ENCODE measurements at places on chromosomes 7 and 10.

- no peak for DNase-seq
Observed at GRCh38 chr10:91683975-91684374, 51.1 kb upstream of the PPP1R3C start.

DNA sequence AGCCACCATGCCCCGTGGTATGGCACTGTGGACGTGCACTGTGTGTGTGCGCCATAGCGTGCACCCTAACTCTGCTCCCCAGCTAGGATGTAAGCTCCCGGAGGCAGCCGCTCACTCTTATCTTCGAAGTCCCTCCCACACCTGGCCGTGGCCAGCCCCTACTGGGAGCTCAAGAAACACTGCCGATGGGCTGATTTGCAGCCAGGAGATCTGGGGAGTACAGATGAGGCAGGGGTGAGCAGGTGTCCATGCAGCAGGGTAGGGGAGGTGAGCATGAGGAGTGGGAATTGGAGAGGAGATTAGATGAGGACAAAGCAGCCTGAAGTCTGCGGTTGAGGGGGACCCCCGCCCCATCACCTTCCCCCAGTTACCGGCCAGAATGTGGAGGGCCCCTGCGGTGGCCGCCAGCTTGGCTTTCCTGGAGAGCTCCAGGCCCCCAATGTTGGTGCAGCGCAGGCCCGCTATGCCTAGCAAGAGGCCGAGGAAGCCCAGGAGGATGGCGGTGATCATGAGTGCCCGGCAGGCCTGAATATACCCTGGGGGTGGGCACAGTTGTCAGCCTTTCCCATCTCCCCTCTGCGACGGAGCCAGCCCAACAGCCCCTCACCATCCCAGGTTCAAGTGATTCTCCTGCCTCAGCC, 3.6 kb downstream of the CLDN15 start:
- DNase-seq, result no peak

GRCh38 chr10:109592391-109592790, 330.9 kb downstream of the XPNPEP1 start:
- no peak for DNase-seq

DNA sequence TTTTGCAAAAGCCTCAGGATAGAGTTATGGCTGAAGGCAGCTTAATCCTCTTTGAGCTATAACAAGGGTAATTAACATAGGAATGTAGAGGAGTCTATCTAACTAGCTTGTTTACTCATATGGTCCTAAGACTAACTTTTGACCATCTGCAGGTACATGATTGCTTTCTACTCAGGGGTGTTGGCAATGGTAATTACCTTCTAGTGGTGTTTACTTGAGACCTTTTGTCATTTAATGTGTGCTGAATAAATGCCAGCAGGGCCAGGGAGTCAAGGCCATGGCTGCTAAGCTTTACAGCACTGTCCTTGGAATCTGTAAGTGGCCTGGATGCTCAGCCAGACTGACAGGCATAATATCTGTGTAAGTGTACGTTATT, 1325.0 kb downstream of the XPNPEP1 start:
- DNase-seq, result no peak

DNA sequence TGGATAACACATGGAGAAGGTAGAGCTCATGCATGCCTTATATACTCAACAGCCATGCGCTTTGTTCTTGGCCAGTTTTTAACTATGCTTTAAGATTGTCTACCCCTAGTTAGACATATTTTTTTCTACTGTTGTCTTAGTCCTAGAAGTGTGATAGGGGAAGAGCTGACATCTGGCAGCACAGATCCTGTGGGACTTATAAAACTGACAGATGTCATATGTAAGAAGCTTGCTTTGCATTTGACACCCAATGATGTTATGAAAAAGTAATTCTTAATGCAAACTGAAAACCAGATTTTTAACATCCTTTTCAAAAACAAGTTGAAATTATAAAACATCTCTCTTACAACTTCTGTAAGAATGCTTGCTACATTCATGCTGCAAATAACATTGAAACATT, 715.9 kb upstream of the LRRN3 start:
- DNase-seq, result no peak

DNA sequence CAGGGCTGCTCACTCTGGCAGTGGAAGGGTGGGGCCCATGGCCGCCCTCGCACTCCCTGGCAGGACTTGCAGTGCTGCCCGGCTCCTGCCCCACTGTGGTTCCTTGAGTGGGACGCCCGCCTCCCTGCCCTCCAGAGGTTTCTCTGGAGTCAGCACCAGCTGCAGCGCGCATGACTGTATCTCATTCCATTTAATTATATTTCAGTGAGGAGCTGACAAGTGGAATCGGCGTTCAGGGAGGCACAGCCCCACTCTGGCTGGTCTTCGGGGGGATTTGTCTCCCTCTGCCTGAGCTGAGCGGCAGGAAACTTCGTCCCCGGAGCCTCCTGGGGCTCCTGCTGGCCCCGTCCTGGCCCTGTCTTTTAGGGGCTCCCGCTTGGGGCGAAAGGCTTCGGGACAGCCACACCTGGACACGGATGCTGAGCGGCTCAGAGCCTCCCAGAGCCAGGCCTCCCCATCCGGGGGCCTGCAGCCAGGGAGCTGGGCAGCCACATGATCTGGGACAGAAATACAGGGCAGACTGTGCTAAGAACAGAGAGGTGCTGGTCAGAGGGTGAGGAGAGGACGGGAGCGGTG, 75.3 kb upstream of the NKX6-2 start:
- DNase-seq, result no peak

- no peak for DNase-seq
Observed at GRCh38 chr10:109317746-109318366, 605.5 kb downstream of the XPNPEP1 start.

DNA sequence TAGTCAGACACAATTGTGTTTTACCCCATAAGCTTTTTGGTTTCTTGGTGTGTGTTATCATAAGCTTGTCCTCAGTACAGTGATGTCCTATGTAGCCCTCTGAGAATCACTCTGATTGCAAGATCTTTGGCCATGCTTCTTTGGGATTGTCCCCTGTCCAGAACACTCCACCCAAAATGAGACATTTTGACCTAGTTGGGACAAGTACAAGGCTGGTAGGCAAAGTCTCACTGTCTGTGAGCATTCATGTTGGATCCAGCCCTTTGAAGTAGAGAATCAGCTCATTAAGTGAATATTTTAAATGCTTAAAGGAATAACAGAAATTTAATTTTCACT, 28.9 kb upstream of the PCGF5 start:
- DNase-seq, result no peak

DNA sequence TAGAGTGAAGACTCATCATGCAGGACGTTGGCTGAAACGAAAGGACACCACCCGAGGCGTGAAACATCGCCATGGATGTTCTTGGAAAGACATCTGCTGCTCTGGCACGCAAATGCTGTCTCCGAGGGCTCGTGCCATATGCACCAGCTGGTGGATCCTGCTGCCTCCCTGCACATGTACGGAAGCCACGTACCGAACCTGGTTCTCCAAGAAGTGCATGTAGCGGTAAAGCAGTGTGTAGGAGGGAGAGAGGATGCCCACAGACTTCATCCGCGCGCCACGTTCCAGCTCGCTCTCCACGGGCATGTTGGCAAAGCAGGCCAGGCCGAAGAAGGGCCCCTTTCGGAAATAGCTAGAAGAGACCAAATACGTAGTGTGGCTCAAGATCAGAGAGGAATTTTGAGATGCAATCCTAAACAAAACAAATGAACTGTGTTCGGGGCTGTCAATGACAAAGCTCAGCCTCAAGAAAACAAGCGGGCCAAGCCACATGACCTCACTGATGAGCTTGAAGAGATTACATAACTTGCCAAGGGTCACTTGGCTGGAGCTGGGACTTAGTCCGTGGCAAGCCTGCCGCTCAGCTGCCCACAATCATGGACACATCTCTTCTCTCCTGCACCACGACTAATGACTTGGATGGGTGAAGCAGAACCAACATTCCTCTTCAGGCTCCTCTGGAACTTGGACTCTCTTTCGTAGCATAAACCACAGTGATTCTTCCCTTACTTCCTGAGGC, 16.5 kb downstream of the DENND11 start:
- no peak for DNase-seq

- no peak for DNase-seq
Observed at GRCh38 chr7:37495574-37496184, 47.0 kb upstream of the ELMO1 start.

DNA sequence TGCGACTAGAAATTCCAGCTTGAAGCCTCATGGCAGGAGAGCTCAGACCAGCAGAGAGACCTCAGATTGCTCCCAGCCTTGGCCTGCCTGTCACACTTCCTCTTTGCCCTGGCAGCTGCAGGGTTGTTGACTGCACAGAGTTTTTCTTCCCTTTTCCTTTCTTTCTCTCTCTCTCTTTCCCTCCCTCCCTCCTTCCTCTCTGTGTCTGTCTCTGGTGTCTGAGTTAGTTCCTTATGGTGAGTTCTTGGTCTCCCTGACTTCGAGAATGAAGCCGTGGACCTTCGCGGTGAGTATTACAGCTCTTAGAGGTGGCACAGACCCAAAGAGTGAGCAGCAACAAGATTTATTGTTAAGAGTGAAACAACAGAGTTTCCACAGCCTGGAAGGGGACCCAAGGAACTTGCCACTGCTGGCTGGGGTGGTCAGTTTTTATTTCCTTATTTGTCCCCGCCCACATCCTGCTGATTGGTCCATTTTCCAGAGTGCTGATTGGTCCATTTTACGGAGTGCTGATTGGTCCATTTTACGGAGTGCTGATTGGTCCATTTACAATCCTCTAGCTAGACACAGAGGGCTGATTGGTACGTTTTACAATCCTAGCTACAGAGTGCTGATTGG, 266.3 kb downstream of the RPS24 start:
- DNase-seq, result no peak

- DNase-seq, result no peak
Observed at GRCh38 chr7:50446542-50446960, 3.6 kb downstream of the FIGNL1 start.

- no peak for DNase-seq
Observed at GRCh38 chr10:49571388-49571787, 32.5 kb upstream of the ERCC6 start.

GRCh38 chr10:110446954-110447608, 50.6 kb upstream of the DUSP5 start:
- no peak for DNase-seq

GRCh38 chr10:48790457-48791044, 105.9 kb downstream of the WDFY4 start:
- DNase-seq, result no peak

- DNase-seq, result no peak
Observed at GRCh38 chr7:97671571-97671970, 60.3 kb upstream of the TAC1 start.

- no peak for DNase-seq
Observed at GRCh38 chr10:188546-188945, 53.3 kb downstream of the ZMYND11 start.

DNA sequence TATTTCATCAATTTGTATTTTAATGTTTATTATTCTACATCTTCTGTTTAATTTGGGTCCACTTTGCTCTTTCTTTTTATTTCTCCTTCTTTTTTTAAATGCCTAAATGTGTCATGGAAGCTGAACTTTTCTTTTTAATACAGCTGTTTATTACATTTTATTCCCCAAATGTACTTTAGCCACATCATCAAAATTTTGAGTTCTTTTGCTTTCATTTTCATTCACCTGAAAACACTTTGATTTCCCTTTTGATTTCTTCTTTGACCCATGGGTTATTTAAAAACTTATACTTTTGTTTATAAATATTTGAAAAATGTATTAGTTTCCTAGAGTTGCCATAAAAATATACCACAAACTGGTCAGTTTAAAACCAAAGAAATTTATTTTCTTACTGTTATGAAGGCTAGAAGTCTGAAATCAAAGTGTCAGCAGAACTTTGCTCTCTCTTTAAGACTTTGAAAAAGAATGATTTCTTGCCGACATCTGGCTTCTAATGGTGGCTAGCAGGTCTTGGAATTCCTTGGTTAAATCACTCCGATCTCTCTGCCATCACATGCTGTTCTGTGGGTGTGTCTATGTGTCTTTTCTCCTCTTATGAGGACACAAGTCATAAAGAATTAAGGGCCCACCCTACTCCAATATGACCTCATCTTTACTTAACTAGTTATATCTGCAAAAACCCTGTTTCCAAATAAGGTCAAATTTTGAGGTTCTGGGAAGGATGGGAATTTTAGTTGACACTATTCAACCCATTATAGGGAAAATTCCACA, 225.5 kb downstream of the ANKRD7 start:
- DNase-seq, result no peak

- DNase-seq, result no peak
Observed at GRCh38 chr10:37860494-37861190, 3.2 kb upstream of the ZNF248 start.
